ENCODE measurements at places on chromosomes 7 and 10. TPM values are rescaled to one million over a fixed set of nuclear protein-coding genes. Genes with fewer than 3 reads are reported as not detected.

TMEM273 gene
- total RNA-seq: 19.4 TPM

HOXA10 gene
- total RNA-seq: 0.42 TPM

PTPRZ1 gene
- total RNA-seq: 0.84 TPM

SPDYE2 gene
- total RNA-seq: not detected

CYP2E1 gene
- 2.2 TPM for total RNA-seq

PRKCQ gene
- 7.3 TPM for total RNA-seq

KCND2 gene
- 0.23 TPM for total RNA-seq

UPK3B gene
- 5.5 TPM for total RNA-seq

ASB10 gene
- total RNA-seq: not detected

PRSS37 gene
- total RNA-seq: not detected

FAM13C gene
- total RNA-seq: 10.3 TPM

POLL gene
- 22.2 TPM for total RNA-seq

CRYGN gene
- total RNA-seq: not detected

TFEC gene
- 42.9 TPM for total RNA-seq

NXPH1 gene
- not detected for total RNA-seq

ABCB1 gene
- 7.0 TPM for total RNA-seq

SLC16A9 gene
- total RNA-seq: 1.5 TPM

ADRB1 gene
- total RNA-seq: 11.7 TPM

GDI2 gene
- 219 TPM for total RNA-seq

DNA sequence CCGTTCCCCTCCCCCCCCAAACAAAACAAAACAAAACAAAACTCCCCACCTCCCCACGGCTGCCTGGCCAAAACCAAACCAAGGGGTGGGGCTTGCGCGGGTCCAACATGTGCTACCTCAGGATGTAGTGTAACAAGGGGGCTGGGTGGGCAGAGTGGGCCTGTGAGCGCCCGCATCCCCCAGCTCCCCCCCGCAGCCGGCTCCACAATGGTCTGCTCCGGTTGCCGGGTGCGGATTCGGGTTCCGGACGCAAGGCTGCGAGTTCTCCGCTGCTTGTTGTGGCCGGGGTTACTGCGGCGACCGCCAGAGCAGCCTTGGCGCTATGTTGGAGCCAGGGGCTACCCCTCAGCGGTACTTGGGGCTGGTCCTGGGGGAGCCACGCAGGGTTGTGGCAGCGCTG, 4.9 kb downstream of the C10orf143 start:
- peak; percentile 70 for DNase-seq

GRCh38 chr7:20861468-20861867, 74.8 kb upstream of the SP8 start:
- no peak for DNase-seq

DNA sequence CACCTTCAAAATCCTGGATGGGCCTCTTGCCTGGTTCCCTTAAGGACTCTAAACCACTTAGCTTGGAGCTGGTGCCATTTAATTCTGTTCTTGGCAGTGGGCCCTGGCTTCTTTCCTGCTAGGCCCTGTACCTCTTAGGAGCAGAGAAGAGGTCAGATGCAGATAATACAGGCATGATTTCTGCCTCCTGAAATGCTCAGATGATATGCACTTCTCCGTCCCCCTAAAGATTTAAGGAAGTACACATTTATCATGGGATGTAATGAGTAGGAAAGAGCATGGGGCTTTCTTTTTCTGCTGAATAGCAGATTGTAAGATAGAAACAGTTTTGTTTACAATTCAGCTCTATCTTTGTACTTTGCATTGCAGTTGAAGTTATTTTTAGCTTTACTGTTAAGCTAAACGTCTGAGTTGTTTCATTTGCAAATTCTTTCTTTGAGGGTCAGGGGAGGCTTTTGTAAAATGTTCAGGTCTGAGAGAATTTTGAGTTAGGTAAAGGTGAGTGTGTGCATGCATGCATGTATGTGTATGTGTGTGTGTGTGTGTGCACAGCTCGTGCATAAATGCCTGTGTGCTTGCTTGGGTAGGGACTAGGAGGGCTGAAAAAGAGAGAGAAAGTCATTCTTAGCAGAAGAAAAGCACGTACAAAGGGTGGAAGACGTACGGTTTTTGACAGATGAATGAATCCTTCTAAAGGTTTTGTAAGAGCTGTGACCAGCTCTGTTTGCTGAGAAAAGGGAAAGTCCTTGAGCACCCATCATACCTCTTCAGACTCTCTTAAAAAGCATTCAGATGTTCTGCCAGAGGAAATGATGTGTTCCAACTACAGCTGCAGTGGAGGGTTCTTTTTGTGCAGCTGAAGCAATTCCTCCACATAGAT, 364.2 kb downstream of the AUTS2 start:
- peak; percentile 54 for DNase-seq

- DNase-seq: no peak
These were observed 18.7 kb upstream of the KNDC1 start for GRCh38 chr10:133141144-133141957.

DNA sequence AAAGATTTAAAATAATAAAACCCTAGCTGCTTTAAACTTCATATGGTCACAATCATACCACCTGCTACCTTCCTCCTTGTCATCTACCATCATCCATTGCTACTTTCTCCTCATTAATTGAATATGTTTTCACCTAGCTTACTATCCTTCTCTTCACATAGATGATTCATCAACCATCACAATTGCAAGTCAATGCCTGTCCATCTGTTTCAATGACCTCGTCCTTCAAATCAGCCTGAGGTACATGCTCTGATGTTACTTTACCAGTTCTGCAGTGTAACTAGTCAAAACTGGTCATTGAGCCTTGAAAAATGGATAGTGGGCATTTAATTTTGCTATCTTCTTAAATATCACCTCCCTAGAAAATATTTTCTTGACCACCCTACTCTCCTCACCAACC, 164.7 kb downstream of the SEMA3E start:
- DNase-seq: no peak

GRCh38 chr7:139998572-139998971, 64.2 kb downstream of the PARP12 start:
- no peak for DNase-seq

GRCh38 chr10:5303504-5303903, 61.3 kb upstream of the UCN3 start:
- DNase-seq: no peak

- no peak for DNase-seq
These were observed 1.6 kb downstream of the CAPZA2 start for GRCh38 chr7:116863936-116864500.

GRCh38 chr10:59852670-59853069, 53.7 kb downstream of the CCDC6 start:
- DNase-seq: no peak

GRCh38 chr10:45653454-45653853, 19.1 kb downstream of the ZFAND4 start:
- no peak for DNase-seq

- no peak for DNase-seq
These were observed 37.4 kb upstream of the GARS1 start for GRCh38 chr7:30557245-30557644.

- DNase-seq: no peak
These were observed 9.1 kb downstream of the MDFIC start for GRCh38 chr7:114930829-114931655.

GRCh38 chr10:80648106-80648505, 110.4 kb downstream of the SH2D4B start:
- no peak for DNase-seq

GRCh38 chr7:94064541-94065191, 60.5 kb upstream of the BET1 start:
- DNase-seq: no peak

DNA sequence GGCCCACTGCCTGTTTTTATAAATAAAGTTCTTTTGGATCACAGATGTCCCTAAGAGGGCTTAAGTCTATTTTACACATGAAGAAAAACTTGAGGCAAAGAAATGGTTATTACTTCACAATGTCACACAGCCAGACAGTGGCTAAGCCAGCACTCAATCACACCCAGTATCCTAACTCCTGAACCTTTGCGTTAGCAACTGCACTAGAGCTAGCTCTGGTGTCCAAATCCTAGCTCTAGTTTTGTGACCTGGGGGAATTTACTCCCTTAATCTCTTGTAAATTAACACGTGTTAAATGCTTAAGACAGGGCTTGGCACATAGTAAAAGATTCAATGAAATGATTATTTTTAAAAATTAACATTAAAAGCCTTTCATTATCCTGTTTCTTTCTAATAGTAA, 49.0 kb upstream of the TPK1 start:
- DNase-seq: no peak

DNA sequence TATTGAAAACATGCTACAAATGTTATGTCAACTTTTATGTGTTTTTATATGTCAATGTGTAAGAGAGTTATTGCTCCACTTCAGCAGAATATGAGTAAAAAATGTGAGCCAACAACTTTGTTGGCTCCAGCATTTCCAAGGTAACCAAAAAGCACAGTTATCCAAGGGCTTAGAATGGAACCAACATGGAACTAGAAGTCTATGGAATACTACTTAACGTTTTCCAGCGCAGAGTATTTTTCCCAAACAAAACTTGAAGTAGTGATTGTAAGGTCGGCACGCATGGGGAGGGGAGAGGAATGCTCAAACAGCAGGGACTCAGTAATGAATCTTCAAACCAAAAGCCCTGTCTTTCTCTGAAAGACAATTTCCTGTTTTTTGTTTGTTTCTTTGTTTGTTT, 45.0 kb upstream of the TSPAN13 start:
- DNase-seq: no peak

GRCh38 chr10:10831085-10831484, 186.6 kb upstream of the CELF2 start:
- peak; percentile 54 for DNase-seq

DNA sequence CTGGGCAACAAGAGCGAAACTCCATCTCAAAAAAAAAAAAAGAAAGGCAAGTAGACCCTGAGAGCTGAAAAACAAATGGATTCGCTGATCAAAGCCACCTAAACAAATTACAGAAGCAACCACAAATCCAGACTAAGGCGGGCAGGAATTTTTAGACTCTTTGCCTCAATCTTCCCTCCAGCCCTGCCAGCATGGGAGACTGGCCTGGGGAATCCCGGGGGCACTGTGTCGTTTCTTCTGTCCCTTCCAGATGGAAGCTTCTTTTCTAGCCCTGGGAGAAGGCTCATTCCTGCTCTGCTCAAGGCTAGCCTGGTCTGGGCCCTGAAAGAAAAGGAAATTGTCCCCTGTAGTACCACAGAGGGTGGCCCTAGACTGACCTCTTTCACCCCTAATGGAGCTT, 15.6 kb upstream of the SERPINE1 start:
- DNase-seq: no peak

DNA sequence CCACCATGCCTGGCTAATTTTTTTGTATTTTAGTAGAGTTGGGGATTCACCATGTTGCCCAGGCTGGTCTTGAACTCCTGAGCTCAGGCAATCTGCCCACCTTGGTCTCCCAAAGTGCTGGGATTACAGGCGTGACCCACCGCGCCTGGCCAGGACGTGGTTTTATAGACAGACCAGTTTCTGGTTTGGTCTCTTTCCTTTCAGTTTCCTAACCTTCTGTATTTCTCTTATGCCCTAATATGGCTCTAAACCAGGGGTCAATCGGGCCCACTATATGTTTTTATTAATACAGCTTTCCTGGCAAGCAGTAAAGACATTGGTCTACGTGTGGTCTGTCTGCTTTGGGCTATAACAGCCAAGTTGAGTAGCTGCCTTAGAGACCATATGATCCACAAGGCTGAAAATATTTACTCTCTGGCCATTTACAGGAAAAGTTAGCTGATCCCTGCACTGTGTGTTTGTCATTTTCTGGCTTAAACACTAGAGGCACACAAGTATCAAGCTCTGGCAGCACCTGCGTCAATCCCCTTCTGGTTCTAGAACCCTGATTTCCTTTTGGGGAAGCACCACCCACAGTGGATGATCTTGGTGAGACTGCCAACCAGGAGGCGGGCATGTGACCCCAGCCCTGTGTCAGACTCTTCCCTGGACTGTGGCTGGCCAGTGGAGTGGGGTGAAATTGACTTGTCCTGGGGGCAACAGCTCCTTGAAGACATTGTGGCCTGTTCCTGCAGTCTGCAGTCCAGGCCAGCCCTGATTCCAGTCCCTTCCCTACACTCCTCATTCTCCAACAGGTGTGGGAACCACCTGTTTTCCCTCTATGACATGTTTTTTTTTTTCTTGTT, 497.2 kb downstream of the PLXNA4 start:
- no peak for DNase-seq

GRCh38 chr10:98167191-98167590, 32.7 kb downstream of the R3HCC1L start:
- no peak for DNase-seq

- peak; percentile 91 for DNase-seq
These were observed 817 bp downstream of the MLLT10 start for GRCh38 chr10:21534604-21535493.

DNA sequence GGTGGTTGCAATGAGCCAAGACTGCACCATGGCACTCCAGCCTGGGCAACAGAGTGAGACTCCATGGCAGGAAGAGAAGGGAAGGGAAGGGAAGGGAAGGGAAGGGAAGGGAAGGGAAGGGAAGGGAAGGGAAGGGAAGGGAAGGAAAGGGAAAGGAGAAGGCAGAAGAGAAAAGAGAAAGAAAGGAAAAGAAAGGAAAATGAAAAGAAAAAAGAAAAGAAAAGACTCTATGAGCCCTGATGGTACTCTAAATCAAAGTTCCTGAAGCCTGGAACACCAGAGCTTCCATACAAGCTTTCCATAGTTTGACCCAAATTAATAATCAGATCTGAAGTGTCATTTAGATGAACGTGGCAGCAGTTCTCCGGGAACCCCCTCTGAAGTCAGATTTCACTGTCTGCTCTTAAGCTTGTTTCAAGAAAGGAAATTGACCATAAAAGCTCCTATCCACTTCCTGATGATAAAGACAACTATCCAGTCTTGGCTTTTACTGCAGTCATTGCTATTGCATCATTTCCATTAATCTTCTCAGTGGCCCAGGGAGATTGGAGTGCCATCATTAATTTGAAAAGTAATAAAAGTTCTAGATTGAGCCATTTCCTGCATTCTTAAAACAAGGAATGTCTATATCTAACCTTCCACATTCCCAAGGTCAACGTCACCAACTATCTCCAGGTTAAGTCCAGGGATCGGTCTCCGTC, 44.2 kb upstream of the FRMD4A start:
- no peak for DNase-seq

DNA sequence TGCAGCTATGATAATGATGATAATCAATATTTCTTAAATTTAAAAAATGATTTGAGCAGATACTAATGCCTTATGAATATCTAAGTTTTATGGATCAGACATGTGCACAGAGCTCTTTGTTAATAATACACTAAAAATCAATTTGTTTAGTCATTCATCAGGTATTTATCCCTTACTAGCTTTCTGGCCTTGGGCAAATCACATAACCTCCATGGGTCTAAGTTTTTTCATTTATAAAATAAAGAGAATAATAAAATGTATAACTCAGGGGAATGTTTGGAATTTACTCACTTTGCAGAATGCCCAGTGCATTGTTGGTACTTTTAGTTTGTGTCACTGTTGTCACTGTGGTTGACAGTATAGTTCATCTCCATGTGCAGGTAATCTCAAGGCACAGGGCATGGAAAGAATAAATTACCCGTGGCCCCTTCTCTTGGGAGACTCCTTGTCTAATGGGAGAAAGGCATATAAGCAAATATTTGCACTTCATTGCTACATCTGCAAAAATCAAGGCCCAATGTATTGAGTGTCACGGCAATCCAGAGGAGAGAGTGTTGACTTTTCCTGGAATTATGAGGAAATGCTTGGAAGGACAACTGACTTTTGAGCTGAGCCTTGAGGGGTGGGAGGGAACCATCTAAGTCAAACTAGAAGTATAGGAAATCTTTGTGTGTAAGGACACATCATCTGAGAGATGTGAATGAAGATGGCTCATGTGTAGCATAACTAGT, 64.7 kb upstream of the CTTNBP2 start:
- no peak for DNase-seq

All from left lung (tissue), 14 donors.